ENCODE measurements at places on chromosomes 2 and 18.

DNA sequence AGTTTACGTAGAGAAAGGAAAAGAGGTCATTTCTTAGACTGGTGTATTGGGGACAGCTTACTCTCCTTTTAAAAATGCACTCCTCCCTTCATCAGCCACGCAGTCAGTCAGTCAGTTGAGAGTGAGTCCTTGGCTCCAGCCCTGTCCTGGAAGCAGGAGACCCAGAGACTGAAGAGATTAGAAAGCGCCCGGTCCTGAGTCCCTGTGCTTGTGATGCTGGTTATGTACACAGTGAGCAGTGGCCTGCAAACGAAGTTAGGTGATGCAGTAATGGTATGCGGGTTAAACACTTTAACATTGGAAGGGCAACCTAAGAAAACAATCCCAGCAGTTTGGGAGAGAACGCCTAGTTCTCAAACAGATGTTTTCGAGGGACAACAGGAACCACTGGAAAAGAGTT is 6.3 kb upstream of the ASB1 start:
- DNase-seq, result no peak

GRCh38 chr2:202831242-202832220 is 40.0 kb downstream of the ICA1L start:
- peak; percentile 17 for DNase-seq

- DNase-seq, result no peak
These were observed 1.3 kb downstream of the COLEC12 start for GRCh38 chr18:498931-499775.

DNA sequence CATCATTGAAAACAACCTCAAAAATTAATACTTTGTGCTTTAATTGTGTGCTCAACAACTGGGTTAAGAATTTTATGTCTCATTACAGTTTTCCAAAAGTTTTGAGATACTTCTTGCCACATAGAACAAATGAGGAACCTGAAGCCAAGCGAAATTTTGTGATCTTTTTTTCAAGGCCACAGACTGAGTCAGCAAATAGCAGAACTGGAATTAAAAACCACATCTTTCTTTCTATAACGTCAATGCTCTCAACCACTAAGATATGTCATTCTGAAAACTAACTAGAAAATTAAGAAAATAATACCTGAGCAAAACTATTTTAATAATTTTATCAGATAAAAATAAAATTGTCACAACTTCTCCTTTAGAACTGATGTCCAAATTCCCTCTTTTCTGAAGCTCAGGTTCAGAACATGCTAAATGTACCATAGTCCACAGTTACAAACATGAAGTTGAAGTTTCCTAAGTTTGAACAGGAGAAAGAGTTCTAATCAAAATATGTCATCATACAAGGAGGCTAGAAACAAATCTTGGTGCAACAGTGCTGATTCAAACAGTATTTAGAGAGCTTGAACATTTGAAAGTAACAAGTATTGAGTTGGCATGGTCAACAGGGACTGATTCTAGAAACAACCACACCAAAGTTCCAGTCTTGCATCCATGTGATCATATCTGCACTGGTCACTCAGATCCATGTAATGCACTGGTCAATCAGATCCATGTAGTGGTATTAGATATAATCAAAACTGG is 27.6 kb upstream of the CALCRL start:
- DNase-seq, result no peak

DNA sequence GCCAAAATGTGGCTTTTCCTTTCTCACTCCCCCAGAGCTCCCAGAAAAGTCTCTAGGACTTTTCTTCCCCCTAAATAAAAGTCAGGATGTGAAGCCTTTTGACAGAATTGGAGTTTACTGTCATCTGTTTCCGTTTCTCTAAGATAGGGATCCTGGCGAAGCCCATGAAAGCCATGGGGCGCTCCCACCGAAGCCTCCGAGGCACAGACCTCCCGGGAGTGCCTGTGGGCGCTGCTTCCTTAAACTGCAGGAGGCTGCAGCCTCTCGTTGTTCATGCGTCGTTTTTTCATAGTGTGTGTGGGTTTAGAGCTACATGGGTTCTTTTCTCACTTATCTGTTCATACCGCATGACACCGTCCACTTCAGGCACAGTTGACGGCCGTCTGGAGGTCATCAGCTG is 56.8 kb downstream of the ASAP2 start:
- DNase-seq, result no peak

GRCh38 chr2:190674966-190675650 is 26.2 kb downstream of the NAB1 start:
- DNase-seq, result no peak

DNA sequence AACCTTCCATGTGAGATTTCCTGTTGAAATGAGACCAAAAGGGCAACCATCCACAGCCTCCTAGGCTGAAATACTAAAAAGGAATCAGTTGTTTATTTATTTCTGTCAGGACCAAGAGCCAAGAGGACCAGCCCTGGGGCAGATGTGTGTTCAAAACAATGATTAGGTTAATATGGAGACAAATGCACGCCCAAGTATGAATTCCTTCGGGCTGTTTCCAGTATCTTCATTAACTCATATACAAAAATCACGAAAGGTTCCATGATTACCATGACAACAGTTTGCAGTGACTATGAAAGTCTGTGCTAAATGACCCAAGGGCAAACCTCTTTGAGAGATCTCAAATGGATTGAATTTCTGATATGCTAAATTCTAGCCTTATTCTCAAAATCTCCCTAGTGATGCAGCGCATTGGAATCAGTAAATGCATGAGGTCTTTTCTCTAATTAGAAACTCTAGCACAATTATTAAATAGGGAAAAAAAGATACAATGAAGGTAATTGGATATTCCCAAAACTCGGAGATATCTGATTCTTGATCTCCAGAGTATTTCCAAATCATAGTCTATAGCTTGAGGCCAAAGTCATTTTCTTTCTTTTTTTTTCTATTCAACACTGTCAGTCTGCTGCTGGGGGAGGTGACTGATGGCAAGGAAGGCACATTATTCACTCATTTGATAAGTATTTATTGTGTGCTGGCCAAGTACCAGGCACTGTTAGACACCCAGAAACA is 35.6 kb downstream of the VIT start:
- no peak for DNase-seq

GRCh38 chr2:17646081-17646554 is 105.6 kb downstream of the VSNL1 start:
- peak; percentile 20 for DNase-seq

DNA sequence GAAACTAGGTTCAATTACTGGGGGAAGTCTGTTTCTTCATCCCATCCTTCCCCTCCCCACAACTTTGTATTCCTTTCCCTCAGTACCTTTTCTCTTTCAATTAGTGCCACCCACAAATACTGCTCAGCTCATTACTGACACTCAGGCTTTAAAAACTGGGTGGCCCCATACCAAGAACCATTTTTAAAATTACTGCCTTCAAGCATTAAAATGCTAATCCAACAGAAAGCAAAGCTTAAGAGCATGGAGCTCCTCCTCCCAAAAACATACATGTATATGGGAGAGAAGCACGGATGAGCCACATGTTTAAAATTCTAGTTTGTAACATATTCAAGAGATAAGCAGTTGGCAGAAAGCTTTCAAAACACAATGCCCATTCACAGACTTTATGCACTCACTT is 44.0 kb downstream of the IRS1 start:
- DNase-seq, result no peak

GRCh38 chr2:68292108-68292710 is 27.5 kb downstream of the CNRIP1 start:
- peak; percentile 13 for DNase-seq

- peak; percentile 39 for DNase-seq
These were observed 8.4 kb downstream of the FBXO36 start for GRCh38 chr2:229930656-229931055.

DNA sequence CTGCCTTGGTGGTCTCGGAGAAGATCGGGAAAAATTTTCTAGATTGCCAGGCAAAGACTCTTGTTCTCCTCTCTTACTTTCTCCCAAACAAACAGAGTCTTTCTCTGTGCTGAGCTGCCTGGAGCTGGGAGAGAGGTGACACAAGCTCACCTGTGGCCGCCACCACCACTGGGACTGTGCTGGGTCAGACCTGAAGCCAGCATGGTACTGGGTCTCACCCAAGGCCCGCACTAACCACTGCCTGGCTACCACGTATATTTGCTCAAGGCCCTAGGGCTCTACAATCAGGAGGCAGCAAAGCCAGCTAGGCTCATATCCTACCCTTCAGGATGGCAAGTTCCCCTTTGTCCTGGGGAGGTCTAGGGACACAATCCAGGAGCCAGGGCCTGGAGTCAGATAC is 312.2 kb downstream of the DLGAP1 start:
- DNase-seq, result no peak

DNA sequence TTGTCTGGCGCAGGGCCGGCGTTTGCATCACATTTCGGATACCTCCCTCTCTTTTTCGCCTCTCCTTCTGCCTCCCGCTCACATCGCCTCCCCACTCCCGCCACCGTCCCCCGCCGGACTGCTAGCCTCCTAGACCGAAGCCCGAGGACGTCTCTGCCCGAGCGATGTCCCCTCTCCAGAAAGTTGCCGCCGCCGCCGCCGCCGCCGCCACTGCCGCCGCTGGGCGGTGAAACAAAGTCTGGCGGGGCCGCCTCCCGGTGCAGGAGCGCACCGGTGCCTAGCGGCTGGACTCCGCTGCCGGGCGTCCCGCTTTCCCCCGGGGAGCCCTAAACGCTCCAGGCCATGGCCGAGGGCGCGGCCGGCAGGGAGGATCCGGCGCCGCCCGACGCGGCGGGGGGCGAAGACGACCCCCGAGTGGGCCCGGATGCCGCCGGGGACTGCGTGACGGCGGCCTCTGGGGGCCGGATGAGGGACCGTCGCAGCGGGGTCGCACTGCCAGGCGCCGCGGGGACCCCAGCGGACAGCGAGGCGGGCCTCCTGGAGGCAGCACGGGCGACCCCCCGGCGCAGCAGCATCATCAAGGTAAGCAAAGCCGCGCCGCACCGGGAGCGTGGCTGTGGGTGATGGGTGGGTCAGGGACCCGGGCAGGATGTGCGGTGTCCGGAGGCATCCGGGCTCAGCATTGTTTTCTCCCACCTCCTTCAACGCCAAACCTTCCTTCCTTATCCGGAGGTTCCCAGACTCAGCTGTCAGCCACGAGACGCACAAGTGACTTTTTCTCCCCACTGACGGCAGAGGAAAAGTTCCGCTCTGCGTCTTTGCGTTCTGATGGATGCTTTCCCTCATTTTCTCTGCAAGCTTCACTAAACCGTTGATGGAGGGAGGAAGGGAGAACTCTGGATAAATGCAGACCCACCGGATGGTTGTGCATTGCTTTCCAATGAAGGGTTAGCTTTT is 643 bp downstream of the PLCL1 start:
- DNase-seq, result no peak

DNA sequence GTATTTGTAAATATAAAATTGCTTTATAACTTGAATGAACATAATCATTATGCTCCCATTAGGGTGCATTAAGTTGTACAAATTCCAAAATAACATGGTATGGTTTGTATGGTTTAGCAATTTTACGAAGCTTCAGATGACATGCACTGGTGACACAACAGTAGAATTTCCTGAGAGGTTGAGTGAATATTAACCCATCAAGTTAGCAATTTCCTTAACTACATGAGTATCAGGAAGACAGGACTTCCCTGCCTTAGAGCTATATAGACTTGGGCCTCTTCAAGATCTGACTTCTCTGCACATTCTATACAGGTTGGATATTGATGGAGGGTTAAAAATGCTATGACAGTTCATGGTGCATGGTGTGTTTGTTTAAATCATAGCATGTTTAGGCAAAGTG is 60.2 kb downstream of the ZC3H6 start:
- no peak for DNase-seq

GRCh38 chr2:64018701-64019082 is 536 bp downstream of the VPS54 start:
- DNase-seq, result no peak
